ENCODE measurements at places on chromosomes 16 and 17.

GRCh38 chr16:73418691-73419090, 370.8 kb upstream of the ZFHX3 start:
- DNase-seq: no peak

DNA sequence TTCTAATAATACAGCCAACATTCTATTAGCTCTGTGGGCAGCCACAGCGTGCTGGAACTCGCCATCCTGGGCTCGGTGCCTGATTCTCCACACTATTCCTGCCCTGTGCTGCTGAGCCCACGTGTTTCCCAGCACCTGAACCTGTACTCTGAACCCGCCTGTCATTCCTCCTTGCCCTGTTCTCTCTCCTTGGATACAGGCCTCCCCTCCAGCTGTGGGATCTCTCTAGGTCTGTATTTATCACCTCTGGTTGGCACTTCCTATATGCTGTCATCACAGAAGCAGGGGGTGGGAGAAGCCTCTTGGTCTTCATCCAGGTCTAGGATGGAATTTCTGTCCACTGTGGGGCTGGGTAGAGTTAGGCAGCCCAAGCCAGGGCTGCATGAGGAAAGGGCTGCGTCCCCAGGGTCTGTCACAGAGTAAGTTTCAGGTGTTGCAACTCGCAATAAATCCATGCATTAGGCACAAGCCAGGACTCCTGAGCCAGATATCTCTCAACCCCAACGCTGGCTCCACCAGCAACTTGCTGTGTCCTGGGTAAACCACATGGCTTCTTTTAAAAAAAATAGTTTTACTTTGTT, 56.0 kb downstream of the ABAT start:
- no peak for DNase-seq

- DNase-seq: no peak
These were observed 102.6 kb upstream of the CDC42EP4 start for GRCh38 chr17:73414171-73414955.

- DNase-seq: no peak
These were observed 236.0 kb downstream of the MRTFB start for GRCh38 chr16:14307059-14307526.

DNA sequence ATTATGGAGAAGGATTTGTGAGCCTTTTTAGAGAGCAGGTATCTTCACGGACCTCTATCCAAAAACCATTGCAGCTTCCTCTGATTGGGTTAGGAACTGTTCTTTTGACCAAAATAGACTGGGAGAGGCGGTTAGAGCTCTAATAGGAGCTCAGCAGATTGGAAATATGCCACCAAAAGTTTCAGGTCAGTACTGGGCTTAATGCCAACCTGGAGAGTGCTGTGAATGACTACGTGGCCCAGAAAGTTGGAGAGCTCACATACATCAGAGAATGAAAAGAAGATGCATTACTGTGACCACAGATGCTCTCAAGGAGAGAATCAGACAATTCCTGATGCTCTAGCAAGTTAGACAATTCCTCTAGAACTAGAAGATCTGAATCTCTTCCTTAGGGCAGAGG, 86.5 kb downstream of the ABCA8 start:
- DNase-seq: no peak

DNA sequence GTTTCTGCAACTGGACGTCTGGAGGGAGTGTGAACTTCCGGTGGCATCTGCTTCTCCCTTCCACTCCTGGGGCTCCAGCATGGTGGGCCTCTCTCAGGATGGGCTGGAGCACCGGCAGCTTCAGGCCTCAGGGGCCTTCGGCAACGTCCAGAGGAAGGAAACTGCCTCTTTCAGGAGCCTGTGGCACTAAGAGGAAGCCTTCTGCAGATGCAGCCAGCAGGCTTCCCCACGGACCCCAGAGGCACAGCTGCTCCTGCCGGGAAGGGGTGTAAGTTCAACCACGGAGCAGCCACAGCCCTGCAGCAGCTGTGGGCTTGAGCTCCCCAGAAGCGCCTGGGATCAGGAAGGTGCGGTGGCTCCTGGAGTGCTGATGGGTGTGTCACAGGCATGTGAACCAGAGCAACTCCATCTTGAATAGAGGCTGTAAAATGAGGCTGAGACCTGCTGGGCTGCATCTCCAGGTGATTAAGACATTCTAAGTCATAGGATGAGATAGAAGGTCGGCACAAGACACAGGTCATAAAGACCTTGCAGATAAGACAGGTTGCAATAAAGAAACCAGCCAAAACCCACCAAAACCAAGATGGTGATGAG, 50.8 kb upstream of the KLHDC4 start:
- no peak for DNase-seq

DNA sequence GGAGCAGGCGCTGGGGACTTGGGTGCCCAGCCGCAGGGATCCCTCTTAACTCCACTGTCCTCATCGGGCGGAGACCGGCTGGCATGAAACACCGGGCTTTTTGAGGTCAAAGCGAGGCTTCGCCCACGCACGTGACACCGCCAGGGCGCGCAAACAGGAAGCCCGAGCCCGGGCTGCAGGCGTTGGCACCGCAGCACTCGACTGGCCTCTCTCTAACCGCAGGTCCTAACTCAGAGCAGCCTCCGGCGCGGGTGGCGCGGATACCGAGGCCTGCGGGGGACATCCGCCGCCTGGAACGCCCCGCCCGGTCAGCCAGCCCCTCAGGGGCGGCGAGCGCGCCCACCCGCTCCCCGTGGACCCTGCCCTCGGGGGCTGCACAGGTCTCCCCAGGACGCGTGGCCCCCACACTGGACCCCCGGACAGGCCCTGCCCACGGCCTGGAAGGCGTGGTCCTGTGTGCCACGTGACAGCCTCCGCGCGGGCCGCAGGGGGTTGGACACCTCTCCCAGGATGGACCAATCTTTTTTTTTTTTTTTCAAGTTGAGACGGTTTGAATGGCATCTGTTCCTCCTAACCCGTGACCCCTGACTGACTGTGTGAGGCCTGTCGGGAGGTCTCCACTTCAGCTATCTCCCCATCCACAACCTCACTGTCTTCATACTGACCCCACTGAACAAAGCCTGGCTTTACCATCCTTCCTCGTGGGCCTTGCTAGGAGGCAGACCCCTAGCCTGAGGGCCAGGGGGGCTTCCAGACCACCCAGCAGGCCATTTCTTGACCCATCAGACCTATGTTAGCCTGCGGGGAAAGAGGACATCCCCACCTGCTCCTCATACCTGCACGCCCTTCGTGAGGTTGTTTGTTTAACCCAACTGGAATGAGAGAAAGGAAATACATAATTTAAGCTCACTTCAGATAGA, 8.4 kb upstream of the SLC47A2 start:
- DNase-seq: no peak

GRCh38 chr17:74757502-74757901, 9.1 kb downstream of the NHERF1 start:
- DNase-seq: no peak

DNA sequence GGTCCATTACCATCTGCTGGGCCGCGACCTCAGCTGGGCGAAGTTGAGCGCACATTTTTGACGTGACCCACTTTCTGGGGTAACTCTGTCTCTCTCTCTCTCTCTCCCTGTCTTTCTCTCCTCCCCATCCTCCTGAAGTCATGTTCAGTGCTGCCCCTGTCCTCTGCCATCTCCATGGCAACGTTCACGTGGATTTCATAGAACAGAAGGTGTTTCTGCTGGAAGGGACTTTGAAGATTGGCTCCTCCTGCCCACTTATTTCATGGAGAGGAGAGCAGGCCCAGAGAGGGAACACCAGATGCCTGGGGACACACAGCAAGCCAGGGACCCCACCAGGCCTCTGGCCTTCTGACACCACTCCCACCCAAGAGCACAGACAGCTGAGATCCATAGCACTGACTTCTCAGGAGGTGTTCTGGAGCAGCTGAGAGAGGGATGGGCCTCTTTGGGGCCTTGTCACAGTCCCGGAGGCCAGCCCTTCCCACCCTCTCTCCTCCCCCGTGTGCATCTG, 4.2 kb upstream of the CCNF start:
- DNase-seq: no peak

- DNase-seq: no peak
These were observed 596.3 kb upstream of the SALL1 start for GRCh38 chr16:51747329-51747728.

DNA sequence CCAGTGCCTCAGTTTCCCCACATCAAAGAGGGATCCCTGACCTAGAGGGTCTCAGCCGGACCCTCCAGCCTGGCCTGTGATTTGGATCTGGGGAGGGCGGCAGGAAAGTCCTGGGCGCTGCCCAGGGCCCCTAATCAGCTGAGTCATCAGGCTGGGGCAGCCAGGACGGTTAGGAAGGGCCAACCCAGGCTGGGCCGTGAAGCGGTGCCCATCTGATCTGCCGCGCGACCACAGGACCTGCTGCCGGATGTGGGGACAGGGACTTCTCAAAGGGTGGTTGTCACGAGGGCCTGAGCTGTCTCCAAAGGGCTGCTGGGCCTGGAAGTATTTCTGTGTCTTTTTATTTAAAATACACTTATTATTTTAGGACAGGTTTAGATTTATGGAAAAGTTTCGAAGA, 4.4 kb downstream of the TPSAB1 start:
- DNase-seq: no peak

GRCh38 chr16:72902206-72902605, 145.7 kb downstream of the ZFHX3 start:
- DNase-seq: no peak

GRCh38 chr16:50591800-50592771, 43.9 kb downstream of the NKD1 start:
- no peak for DNase-seq

- DNase-seq: no peak
These were observed 158.3 kb upstream of the KCNJ16 start for GRCh38 chr17:69916761-69917160.

GRCh38 chr16:55577887-55578286, 11.4 kb downstream of the CAPNS2 start:
- no peak for DNase-seq

- DNase-seq: no peak
These were observed 449 bp downstream of the CCL3L1 start for GRCh38 chr17:36196131-36196486.

GRCh38 chr17:48588528-48588927, 1.5 kb downstream of the HOXB3 start:
- no peak for DNase-seq

DNA sequence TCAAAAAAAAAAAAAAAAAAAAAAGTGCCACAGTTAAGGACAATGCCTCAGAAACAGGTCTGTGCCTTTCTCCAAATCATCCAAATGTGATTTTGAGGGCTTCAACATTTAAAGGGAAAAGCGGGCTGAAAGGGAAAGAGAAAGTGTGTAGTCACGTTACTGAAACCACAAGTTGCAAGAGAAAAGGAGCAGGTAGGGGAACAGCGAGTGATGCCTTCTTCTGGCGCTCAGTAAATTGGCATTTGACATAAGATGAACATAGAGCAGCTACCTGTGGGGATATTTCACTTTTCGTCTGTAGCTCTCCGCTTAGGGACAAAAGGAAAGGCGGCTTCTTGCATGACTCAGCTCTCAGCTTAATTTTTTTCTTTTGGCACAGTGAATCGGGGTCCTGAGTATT, 11.1 kb downstream of the CMTM2 start:
- peak; percentile 49 for DNase-seq

All from naive thymus-derived CD8-positive, alpha-beta T cell (primary cell).